CD4-positive, alpha-beta T cell treated with Interleukin-15 for 4 hours (primary cell): ENCODE measurements at places on chromosomes 5 and 9.
A peak's percentile ranks its signal among the peaks of the same experiment; 100 is the strongest.

GRCh38 chr5:11941566-11941965, 37.3 kb upstream of the CTNND2 start:
- DNase-seq: no peak

DNA sequence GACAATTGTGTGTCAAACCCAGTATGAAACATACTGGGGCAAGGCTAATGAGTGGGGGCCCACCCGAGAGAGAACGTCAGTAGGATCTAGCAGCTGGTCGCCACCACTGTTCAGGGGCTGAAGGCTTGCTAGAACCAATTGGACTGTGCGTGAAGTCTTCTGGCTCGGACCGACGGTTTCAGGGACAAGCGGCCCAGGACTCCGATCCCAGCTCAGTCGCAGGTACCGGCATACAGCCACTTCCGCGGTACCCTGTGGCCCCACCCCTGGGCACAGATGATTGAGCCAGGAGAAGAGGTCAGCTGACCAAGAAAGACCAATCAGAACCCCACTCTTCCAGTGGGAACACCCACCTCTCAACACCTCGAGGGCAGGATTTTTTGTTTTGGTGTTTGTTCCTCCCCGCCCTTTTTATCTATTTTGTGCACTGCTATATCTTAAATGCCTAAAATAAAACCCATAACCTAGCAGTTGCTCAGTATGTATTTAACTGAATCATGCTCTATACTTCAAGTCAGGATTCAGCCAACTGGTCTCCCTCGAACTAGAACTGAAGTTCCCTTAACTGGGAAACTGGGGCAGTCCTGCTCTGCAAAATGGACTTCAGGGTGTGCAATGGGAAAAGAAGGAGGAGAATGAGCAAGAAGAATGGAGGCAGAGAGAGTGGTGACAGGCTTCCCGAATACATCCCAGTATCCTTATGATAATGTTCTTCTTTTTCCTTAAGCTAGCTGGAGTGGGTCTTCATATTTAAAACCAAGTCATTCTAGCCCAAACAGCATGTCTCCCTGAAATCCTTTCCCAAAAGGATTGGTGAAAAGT, 21.1 kb upstream of the CPEB4 start:
- no peak for DNase-seq

DNA sequence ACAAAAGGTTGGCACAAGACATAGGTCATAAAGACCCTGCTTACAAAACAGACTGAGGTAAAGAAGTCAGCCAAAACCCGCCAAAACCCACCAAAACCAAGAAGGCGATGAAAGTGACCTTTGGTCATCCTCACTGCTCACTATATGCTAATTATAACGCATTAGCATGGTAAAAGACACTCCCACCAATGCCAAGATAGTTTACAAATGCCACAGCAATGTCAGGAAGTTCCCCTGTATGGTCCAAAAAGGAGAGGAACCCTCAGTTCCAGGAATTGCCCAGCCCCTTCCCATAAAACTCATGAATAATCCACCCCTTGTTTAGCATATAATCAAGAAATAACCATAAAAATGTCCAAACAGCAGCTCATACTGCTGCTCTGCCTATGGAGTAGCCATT, 27.7 kb downstream of the MLLT3 start:
- no peak for DNase-seq

GRCh38 chr5:96636046-96636445, 26.1 kb upstream of the CAST start:
- no peak for DNase-seq

GRCh38 chr5:150119421-150120061, 33.2 kb upstream of the CSF1R start:
- no peak for DNase-seq

DNA sequence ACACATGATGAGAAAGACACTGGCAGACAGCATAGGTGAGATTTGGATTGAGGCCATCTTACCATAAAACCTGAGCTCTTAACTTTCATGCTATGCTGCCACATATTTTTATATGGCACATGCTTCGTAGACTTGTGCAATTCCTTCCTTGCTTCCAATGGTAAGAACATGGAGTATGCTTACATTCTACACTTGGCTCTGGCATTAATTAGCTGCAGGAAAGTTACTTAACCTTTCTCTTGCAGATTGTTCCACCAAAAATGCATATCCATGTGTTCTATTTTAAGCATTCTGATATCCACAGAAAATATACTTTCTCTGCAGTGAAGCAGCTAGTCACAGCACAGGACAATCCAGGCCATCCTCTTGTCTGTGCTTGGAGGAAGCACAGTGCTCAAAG, 119.4 kb downstream of the MPDZ start:
- no peak for DNase-seq

DNA sequence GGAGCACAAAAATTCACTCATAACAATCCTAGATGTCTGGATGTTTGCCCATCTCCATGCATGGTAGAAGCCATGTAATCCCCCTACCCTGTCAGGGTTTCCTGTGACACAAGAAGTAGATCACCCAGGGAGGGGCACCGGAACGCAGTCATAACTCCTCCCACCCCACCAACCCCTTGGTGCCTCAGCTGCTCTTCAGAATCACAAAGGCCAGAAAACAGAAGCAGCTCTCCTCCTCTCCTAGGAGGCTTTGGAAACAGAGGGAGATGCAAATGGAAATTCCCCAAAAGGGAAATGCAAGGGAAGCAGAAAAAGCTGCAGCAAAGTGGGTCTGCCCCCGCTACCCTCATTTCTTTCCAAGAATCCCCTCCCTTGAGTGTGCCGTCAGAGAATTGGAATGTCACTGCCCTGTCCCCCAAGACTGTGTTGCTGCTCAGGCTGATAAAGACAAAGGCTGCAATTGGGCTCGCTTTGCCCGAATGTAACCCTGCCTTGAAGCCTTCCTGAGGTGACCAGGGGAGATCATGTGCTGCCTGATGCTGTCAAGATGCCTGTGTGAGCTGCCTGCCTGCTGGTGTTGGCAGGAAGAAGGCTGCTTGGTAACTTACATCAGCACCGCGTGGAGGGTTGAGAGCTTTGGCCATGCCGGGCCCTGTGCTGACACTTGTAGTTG, 65.5 kb upstream of the ABCA1 start:
- DNase-seq: no peak

DNA sequence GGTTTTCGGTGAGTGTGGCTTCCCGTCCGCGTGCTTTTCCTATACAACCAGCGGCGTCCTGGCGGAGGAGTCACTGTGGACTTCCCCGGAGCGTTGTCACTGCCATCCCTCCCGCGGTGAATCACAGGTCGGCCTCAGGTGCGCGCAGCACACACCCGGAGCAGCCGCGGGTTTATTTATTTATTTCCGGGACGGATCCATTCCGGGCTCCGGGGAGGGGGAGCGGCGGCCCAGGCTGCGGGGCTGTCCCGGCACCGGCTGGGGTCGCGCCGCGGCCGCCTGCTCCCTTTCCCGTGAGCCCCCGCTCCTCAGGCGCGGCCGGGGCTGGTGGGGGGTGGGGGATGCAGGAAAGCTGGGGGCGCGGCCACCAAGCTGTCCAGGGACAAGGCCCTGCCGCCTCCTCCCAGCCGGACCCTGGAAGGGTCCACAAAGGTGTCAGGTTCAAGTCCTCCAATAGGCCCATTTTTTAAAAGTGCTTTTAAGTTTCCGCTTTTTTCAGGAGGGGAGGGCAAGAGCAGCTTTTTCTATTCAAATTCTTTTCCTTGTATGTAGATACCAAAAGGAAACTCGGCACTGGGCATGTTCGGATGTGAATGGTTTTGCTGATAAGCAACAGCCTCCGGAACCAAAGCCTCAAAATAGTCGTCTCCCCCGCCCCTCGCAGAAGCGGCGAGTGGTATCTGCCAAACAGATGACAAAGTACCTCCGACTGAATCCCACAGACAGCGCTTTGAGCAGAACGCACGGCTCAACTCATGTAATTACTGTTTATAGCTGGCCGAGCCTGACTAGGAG, 192.5 kb downstream of the CD180 start:
- peak; percentile 93 for DNase-seq
